ENCODE measurements at places on chromosomes 11 and 22.
A peak's percentile ranks its signal among the peaks of the same experiment; 100 is the strongest.

- no peak for DNase-seq
Observed at GRCh38 chr11:75733431-75734107, 15.9 kb downstream of the MOGAT2 start.

DNA sequence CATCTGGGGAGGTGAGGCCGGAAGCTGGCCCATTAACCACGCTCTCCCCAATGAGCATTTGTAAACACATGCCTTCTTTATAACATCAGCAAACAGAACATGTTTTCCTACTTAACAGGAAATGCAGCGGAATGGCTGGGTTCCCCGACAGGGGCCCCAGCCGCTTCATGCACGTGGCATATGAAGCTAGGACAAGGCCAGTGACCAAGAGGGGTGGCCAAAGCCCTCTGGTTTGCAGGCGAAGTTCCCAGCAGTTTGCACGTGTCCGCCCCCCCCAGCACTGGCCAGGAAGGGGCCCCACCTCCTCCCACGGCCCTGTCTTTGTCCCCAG, 38.7 kb upstream of the LINC01488 start:
- DNase-seq: no peak

DNA sequence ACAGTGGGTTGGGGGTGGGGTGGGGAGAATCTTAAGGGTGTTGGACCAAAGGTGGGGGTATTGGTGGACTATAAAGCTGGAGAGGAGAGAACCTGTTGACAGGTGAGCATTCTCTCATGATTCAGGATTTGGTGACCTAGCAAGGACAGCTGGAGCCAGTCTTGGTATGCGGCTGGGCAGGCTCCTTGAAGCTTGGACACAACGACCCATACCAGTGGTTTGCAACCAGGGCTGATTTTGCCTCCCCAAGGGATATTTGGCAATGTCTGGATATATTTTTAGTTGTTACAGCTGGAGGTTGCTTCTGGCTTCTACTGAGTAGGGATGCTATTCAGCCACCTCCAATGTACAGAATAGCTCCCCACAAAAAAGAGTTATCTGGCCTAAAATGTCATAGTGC, 5.6 kb downstream of the EXT2 start:
- DNase-seq: no peak

- DNase-seq: no peak
Observed at GRCh38 chr11:72237112-72237931, 6.7 kb downstream of the PHOX2A start.

- DNase-seq: no peak
Observed at GRCh38 chr11:2581931-2582350, 117.9 kb downstream of the KCNQ1OT1 start.

- DNase-seq: no peak
Observed at GRCh38 chr11:102260241-102260640, 57.0 kb upstream of the BIRC3 start.

GRCh38 chr11:128422576-128423370, 164.6 kb downstream of the ETS1 start:
- DNase-seq: peak; percentile 6

GRCh38 chr11:108994887-108995286, 330.0 kb downstream of the DDX10 start:
- peak; percentile 45 for DNase-seq

DNA sequence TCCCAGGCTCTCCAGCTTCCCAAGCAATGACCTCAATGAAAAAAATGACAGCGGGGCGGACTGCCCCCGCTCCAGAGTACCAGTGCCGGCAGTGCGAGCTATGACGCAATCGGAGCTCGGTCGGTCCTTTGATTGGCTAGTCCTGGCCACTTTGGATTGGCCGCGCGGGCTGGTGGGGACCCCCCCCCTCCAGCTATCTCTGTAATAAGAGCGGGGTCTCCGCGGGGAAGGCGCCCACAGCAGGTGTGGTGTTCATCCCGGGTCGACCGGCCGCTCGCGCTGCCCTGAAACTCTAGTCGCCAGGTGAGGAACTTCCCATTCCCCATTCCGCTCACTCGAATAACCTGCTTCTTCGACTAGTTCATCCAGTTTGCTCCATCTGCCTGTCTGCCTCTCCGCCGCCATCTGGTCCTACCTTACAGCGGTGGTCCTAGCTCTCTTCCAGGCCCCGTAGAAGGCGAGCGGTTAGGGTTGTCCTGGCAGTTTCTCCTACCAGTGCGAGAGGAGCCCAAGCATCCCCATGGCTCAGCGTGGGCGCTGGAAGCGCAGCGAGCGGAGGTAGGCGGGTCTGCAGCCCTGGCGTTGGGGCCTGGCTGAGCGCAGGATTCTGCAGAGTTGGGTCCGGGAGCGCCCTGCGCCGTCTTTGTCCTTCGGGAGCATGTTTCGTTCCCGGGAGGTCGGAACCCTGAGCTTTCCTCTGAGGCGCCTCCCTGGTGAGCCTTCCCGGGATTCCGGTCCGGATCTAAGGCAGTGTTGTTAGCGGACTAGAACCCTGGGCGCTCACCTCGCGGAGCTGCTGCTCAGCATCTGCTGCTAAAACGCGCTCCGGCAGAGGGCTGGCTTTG, at the start of gene CALCB:
TSS of gene CALCB (plus strand) at position 233 of the 845 bp plus-strand sequence. CDS start 1,126 bp downstream, outside the sequence.
- no peak for DNase-seq

- no peak for DNase-seq
Observed at GRCh38 chr22:37098976-37099591, 10.4 kb downstream of the TMPRSS6 start.

DNA sequence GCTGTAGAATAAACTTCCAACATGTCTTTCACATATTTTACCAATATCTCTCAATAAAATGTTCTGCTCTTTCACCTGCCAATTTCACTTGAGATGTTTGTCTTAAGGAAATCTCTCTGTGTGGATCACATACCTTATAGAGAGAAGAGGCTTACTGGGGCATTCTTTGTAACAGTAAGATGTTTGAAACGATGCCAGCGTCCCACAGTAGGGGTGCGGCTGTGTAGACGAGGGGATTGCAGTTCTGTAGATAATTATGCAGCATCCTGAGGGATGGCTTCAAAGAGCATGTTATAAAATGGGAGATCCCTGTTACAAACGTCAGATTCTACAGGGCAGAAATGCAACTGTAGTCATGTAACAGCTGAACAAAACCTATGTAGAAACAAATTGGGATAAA, 200.0 kb downstream of the TBC1D22A start:
- DNase-seq: no peak

- DNase-seq: no peak
Observed at GRCh38 chr11:133618544-133618943, 86.2 kb upstream of the OPCML start.

DNA sequence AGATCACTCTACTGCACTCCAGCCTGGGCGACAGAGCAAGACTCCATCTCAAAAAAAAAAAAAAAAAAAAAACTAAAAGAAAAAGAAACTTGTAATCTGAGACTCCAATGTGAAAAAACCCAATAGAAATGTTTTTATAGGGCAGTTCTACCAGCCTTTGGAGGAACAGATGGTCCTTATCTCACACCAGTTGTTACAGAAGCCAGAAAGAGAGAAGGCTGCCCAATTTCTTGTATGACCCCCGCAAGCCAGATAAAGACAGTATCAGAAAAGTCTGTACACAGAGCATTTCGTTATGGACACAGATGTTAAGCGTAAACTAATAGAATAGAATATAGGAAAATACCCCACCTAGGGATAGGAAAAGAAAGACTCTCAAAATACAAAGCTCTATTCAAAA, 11.3 kb upstream of the TSGA10IP start:
- DNase-seq: peak; percentile 98

- DNase-seq: no peak
Observed at GRCh38 chr11:19789835-19790710, 77.4 kb downstream of the NAV2 start.

GRCh38 chr11:66809592-66809991, 33.6 kb upstream of the RCE1 start:
- DNase-seq: no peak

DNA sequence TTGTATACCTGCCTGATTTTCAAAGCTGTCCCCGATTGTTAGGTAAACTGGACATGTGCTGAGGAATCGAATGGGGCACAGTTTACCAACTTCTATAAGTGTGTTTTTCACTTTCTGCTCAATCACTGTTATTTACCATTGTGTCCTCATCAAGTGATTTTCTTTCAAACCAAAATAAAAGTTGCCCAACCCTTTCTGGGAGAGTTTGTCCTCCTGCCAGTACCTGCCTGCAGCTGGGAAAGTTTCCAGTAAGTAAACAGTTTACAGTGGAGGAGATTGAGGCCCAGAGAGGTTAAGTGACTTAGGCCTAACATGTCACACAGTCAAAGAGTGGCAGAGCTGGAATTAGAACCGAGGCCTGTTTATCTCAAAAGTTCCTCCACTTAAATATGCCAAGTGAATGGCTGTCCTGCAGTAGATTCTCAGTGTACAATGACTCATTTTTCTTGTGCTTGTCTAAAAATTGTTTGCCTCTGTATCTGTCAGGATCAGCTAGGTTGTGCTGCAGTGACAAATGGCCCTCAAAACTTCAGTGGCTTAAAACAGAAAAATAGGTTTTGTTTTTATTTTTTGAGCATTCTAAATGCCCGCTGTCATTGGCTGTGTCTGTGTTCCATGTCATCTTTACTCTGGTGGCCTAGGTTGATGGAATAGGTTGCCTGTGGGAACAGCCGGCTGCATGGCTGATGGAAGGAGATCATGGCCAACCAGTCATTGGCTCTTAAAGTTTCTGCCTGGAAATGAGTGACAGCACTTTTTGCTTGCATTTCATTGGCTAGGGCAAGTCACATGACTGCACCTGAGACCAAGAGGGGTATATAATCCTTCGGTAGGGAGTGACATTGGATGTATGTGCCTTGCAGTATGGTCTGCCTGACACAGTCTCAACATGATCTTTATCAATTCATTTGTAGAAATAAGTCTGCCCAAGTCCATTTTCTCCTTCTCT, 61.8 kb upstream of the CRYBB3 start:
- peak; percentile 30 for DNase-seq

DNA sequence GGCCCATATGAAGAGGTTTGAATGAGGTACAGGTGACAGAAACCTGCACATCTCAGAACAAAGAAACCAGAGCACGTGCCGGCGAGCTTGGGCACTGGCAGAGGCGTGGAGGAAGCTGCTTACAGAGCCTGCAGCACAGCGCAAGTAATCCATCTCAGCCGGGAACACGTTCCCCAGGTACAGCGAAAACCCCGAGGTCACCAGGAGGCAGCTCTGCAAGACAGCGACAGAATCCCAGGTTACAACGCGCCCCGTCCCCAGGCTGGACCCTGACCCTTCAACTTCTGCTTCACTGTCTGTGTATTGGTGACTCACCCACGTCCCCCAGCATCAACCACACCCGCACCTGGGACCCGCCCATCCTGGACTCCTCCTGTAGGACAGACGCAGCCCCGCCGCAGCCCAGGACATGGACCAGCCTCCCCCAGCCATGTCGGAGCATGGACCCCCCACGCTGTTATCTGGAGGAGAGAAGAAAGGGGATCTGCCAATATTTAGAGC, 2.2 kb downstream of the MLC1 start:
- no peak for DNase-seq
